Lung (tissue), 17 donors: ENCODE measurements at places on chromosomes 1 and 21. TPM values are rescaled to one million over a fixed set of nuclear protein-coding genes. Genes with fewer than 3 reads are reported as not detected.

GRCh38 chr1:4711416-4712275, 57.2 kb downstream of the AJAP1 start:
- DNase-seq, result no peak

DNA sequence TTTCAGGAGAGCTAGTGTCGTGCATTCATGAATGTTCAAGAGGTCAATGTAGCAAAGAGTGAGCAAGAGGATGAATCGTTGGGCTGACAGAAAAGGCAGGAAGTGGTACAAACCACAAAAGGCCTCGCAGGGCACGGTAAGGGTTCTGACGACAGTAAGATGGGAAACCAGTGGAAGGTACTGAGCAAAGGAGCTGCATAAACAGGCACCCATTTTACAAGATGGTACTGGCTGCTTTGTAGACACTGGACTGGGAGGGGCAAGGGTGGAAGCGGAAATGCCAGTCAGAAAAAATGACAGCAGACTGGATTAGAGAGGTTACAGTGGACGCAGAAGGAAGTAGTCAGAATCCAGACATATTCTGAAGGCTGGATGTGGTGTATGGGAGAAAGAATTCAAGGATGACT, 123.5 kb downstream of the PTPN14 start:
- no peak for DNase-seq

- no peak for DNase-seq
Measured at GRCh38 chr21:39197448-39198233, 14.4 kb upstream of the PSMG1 start.

DNA sequence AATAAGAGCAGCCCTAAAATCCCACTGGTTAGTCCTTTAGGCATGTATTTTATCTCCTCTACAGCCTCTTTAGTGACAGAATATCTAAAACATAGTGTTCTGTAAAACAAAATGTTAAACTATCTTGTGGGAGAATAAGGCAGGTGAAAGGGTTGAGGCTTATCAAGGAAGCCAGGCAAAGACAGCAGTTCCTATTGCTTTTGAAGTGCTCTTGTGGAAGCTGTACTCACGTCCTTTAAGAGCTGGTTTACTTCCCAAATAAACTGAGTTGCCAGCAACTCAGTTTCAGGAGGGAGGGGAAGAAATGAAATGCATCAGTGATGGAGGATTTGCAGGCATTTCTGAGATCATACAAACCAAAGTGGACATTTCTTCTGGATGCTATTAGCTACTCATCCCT, 529.6 kb upstream of the ZRANB2 start:
- DNase-seq, result peak; percentile 10

- DNase-seq, result no peak
Measured at GRCh38 chr1:226545836-226546596, 2.5 kb upstream of the STUM start.

- DNase-seq, result no peak
Measured at GRCh38 chr1:92989936-92990583, 28.8 kb upstream of the DIPK1A start.

DNA sequence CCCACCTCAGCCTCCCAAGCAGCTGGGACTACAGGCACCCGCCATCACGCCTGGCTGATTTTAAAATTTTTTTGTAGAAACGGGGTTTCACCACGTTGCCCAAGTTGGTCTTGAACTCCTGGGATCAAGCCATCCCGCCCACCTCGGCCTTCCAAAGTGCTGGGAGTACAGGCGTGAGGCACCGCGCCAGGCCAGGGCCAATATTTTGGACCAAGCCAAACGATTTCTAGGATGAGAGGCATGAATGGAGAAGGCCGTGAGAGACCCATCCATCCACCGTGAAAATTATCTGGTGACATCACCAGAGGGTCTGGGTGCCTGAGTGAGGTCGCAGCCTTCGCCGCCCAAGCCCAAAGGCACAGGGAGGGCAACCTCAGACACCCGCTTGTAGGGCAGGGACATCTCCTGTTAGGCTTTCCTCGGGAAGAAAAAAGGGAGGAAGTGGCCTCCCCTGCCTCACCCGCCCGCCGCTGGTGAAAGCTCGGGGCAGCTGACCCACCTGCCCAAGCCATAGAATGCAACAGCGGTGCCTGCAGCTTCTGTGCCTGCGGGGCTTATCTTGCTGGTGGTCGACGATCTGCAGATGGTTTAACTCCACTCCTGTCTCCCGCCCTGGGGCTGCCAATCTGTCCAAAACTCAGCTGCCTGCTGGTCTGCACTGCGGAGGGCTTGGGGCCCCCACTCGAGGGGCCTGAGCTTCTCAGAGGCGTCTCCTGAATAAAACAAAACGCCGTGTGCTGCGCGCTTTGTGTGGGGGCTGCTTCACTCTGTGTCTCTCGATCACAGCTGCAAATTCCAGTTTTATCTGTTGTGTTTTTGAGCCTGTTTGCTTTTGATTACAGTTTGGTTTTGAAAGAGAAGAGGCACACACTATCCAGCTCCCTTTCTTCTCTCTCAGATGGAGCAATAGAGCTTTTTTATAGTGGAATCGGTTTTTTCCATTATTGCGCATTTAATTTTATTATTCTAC, 85.8 kb downstream of the MRPS6 start:
- DNase-seq, result peak; percentile 62

- no peak for DNase-seq
Measured at GRCh38 chr1:182794676-182795201, 5.2 kb downstream of the NPL start.

DNA sequence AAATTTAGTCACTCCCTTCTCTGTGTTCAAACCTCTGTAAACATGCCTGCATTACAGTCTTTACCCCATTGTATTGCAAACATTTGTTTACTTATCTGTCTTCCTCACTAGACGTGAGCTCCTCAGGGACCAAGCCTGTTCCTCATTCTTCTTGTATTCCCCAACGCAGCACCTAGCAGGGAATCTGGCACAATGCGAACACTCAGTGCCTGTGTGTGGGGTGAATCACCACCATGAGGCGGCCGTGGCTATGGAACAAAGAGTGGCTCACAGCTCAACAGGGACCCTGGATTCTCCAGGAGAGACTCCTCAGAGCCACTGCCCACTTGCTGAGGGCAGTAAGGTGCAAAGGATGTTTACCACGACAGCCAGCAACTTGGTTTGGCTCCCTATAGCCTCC, 95.9 kb downstream of the DDX20 start:
- DNase-seq, result no peak

- no peak for DNase-seq
Measured at GRCh38 chr1:14910984-14911721, 242.4 kb upstream of the TMEM51 start.

- no peak for DNase-seq
Measured at GRCh38 chr1:207822602-207823451, 71.0 kb downstream of the CD46 start.

DNA sequence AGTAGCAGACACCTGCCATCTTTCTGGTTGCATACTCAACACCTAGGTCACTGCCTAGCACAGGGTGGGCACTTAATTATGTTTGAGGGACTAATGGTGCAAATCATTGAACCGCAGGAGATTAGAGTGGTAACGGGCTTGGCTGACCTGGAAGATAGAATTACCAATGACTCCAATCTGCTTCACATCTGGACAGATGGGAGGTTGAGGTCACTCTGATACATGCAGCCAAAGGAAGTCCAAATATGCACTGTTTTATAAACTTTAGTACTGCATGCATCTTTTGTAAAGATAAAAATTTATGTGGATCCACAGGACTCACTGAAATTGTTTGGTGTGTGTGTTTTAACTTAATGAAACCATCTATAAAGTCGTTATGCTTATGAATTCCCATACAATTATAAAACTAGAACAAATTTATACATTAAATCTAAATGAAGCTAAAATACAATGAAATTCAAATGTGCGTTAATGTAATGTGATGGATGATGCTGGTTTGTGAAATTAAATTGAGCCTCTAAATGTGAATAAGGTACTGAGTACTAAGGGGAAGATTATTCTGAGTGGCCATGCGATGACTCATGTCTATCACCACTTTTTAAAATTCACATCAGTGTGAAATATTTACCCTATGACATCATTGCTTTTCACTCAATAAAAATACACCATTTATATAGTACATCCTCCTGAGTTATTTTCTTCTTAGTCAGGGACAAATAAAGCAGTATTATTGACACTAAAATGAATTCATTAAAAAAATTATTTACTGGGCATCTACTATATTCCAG, 224.7 kb upstream of the FAM78B start:
- no peak for DNase-seq

DNA sequence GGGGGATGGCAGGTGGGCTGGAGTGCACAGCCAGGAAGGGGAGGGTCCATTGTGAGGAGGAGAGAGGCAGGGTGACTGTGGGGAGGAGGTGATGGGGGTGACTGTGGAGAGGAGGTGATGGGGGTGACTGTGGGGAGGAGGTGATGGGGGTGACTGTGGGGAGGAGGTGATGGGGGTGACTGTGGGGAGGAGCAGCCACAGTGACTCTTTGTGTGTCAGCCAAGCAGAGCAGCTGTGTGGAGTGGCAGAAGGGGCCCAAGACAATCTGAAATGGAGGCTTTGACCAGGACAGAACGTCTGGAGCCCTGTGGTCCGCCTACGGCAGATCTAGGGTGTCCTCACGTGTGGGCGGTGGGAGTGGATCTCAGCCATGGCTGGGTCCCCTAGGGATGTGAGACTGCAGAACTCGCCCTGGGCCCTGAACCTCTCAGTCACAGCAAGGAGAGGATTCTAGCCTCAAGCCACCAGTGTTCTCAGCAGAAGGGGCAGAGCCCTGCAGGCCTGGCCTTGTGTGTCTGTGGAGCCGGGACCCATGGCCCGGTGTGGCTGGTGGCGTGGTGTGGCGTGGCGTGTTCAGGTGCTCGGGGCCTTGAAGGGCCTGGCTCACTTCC, 81.5 kb downstream of the OBSCN start:
- no peak for DNase-seq

DNA sequence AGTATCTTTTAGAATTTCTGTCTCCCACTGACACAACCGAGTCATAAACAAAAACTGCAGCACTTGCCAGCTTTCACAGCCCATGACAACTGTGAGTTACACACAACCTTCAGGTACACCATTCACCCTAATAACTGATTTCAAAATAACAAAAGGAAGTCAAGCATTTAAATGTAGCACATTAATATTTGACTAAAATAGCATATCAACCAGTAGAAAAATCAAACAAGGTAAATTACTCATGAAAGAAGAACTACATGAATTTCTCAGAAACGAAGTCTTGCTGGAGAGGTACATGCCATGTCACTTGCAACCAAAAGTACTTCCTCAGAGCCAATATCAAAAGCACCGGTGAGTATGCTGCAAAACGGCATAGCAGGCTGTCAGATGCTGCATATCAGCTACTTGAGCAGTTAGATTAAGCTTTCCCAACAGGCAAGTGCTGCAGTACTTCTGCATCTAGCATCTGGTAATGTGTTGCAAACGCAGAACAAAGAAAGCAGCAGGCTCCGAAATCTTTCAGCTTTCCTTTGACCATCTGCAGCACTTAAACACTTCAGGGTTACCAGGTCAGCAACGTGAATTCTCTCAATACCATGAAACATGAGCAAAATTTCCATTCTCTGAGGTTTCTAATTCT, 223.2 kb downstream of the SMYD3 start:
- DNase-seq, result peak; percentile 34

- no peak for DNase-seq
Measured at GRCh38 chr1:152981146-152981871, 2.6 kb upstream of the SPRR1A start.

- DNase-seq, result no peak
Measured at GRCh38 chr1:247330548-247331171, 1.0 kb downstream of the ZNF496 start.

DNA sequence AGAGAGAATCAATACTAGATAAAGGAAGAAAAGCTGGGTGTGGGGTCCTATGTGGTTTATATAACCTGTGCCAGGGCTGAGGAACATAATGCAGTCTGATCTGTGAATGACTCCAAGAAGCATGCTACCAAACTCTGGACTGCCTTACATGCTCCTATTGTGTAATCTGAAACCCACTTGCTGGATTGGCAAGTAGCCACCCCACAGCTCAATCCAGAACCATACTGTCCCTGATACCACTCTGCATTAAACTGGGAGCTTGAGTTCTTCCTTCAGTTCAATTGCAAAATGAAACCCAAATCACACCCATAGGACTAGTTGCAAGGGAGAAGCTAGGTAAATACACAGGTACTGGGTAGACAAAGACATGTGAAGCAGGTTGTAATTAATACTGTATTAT, 115.4 kb upstream of the NEGR1 start:
- peak; percentile 3 for DNase-seq

- peak; percentile 68 for DNase-seq
Measured at GRCh38 chr1:220711056-220711809, 21.1 kb downstream of the C1orf115 start.

DNA sequence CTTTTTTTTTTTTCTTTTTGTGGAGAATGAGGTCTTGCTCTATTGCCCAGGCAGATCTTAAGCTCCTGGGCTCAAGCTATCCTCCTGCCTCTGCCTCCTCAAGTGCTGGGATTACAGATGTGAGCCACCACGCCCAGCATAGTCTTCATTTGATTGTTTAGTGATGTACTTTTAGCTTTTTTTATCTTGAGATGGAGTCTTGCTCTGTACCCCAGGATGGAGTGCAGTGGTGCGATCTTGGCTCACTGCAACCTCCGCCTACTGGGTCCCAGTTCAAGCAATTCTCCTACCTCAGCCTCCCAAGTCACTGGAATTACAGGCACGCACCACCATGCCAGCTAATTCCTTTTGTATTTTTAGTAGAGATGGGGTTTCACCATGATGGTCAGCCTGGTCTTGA, 24.0 kb upstream of the LRRC3 start:
- DNase-seq, result no peak

- DNase-seq, result peak; percentile 57
Measured at GRCh38 chr1:217747156-217747769, 116.1 kb downstream of the SPATA17 start.

DNA sequence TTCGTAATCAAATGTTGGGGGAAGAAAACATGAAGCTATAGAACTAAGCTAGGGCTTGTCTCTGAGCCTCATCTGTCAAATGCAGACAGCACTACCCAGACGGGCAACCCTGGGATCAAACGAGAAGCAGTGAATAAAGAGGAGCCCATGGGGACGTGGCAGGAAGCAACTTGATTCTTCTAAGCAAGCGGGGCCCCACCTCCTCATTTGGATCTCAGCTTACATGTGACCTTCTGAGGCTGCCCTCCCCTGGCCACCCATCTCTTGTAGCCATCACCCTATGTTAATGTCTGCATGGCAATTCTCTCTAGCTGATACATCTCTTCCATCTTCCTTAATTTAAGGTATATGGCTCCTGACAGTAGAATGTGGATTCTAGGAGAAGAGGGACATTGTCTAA, 171.3 kb downstream of the IGSF21 start:
- DNase-seq, result no peak

DNA sequence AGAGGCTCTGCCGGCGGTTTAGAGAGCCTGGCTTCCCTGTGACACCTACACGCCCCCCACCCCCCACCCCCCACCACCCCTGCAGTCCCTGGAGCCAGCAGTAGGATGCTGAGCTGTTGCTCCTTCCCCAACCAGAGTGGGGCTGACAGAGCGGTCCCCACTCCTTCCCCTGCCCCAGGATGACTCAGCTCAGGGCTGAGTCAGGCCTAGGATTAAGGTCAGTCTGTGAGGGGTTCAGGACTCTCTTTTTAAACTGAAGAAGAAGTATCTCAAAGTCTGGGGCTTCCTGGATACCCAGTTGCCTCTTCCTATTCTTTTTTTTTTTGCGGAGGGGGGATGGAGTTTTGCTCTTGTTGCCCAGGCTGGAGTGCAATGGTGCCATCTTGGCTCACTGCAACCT, 19.1 kb downstream of the DMBX1 start:
- DNase-seq, result no peak

Gene FLVCR1
- 8.6 TPM for total RNA-seq

Gene AK5
- 3.0 TPM for total RNA-seq

Gene BMP8B
- 4.9 TPM for total RNA-seq

Gene LYST
- total RNA-seq, result 45.8 TPM

Gene BRINP3
- 19.8 TPM for total RNA-seq

Gene EFNA1
- total RNA-seq, result 111 TPM
